ENCODE measurements at places on chromosomes 1 and 21.

DNA sequence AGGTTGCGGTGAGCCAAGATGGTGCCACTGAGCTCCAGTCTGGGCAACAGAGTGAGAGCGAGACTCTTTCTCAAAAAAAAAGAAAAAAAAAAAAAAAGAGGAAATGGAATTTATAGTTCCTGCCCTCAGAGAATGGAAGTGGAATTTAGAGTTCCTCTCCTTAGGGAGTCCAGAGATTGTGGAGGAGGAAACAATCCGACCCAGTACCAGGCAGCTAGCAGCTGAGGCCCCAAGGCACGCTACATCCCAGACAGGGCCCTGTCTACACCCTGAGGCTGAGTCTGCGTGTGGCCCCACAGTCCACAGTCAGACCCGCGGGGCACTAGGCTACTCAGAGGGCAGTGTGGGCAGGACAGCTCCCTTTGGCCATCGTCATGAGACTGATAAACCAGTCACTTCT, 1.9 kb upstream of the MFN2 start:
- no peak for DNase-seq

GRCh38 chr1:98034505-98034904, 113.7 kb upstream of the DPYD start:
- no peak for DNase-seq

DNA sequence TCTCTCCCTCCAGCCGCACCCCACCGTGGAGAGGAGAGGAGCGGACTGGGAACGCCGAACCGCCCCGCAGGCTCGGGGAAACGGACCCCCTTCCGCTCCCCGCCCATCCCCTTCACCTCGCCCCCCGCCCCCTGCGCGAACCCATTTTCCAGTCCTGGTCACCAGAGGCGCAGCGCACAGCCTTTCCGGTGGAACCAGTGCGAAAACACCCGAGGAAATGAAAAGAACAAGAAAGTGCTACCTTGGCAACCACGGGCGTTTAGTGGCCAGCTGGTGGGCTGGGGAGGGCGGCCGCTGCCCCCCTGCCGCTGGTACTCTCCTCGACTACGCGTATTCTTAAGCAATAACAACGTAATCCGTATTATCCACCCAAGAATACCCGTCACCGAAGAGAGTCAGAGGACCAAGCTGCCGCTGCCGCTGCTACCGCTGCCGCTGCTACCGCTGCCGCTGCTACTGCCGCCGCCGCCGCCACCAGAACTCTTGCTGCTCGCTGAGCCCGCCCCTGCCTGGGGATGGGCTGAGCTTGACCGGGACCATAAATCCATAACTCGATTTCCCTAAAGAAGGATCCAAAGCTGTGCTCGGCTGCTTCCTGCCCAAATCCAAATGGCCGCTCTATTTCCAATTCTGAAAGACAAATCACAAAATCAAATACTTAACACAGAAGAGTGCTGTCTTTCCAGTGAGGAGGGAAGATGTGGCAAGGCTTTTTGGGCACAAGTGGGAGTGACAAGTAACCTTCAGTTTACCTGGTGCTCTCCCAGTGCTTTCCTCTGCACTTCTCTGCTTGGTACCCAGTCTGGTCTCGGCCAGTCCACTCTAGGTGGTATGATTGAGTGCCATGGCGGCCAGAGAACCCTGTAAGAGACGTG, 125.2 kb upstream of the DPYD start:
- DNase-seq: peak; percentile 29

GRCh38 chr1:147605591-147605990, 64.3 kb downstream of the BCL9 start:
- no peak for DNase-seq

- DNase-seq: no peak
These were observed 51.8 kb upstream of the SYT14 start for GRCh38 chr1:209886219-209886536.

- DNase-seq: no peak
These were observed 187.7 kb upstream of the C1orf174 start for GRCh38 chr1:4087530-4088420.

GRCh38 chr21:42818328-42818749, 61.0 kb downstream of the WDR4 start:
- no peak for DNase-seq

GRCh38 chr1:194295685-194296084, 1109.3 kb upstream of the B3GALT2 start:
- no peak for DNase-seq

DNA sequence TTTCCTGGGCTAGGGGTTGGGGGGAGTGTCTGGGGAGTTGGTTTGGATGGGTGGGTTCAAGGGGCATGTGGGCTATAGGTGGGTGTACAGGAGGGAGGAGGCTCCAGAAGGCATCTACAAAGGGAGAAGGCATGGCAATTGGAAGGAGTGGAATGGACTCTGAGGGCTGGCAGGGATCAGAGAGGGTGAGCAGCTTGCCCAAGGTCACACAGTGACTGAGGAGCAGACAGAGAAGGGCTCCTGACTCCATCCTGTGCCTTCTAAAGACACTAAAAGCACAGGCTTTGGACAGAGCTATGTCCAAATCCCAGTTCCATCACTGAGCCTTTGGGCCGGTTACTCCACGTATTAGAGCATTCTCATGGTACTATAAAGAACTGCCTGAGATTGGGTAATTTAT, 151.8 kb downstream of the PTPRU start:
- no peak for DNase-seq
